ENCODE measurements at places on chromosomes 5 and 9.

DNA sequence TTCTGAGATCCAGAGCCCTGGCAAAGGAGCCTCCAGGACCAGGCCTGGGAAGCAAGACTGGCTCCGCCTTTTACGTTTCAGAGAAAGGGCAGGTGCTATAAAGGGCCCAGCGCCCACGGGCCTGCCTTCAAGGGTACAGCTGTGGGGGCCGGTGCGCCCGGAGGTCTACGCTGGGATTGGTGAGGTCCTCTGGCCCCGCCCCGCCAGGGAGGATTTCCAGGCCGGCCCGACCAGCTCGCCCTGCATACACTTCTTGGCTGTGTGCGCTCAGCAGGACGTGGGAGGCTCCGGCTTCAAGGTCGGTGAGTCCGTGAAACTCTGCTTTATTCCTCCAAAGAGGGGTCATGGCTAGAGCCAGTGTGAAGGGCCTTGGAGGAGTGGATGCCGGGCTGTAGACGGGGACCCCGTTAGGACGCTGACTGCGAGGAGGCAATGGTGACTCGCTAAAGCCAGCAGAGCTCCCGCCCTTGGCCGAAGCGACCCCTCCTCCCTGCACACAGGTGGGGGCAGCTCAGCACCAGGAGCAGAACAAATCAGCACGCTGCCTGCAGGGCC, at the start of gene CKMT2:
CKMT2 (plus strand) TSS at position 243 of the 555 bp plus-strand sequence. CDS start 17,811 bp downstream, outside the sequence.
- DNase-seq: no peak

DNA sequence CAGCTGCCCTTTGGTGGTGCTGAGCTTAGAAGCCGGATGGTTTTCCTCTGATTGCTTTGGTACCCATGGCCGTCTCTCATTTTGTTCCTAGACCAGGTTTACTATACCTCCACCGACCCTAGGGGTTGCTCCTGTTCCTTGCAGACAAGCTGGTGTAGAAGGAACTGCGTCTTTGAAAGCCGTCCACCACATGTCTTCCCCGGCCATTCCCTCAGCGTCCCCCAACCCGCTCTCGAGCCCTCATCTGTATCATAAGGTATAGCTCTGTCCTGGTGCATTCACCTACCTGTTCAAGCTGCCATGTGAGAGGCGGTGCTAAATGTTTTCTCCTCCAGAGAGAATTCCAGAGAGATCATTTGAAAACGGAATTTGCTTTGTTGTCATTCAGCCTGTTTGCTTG, 39.5 kb downstream of the TENT4A start:
- DNase-seq: no peak

DNA sequence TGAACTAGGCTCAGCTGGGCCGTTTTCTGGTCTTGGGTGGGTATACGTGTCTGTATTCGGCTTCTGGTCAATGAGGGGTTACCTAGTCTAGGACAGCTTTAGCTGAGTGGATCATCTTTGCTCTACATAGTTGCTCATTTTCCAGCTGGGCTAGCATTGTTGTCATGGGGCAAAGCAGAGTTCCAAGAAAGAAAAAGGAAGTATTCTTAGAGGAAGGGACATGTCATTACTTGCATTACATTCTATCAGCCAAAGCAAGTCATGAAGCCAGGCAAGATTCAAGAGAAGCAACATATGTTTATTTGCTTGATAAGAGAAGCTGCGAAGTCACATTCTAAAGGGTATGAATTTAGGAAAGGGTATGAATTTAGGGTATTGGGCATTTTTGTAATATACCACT, 396.5 kb downstream of the ZNF608 start:
- DNase-seq: no peak

- peak; percentile 66 for DNase-seq
Measured at GRCh38 chr5:1523793-1524480, at the start of gene LPCAT1. Gene LPCAT1, minus strand, starts transcription at chr5:1523960. Its CDS starts 116 bp downstream, at chr5:1523844.

- no peak for DNase-seq
Measured at GRCh38 chr5:169649486-169649885, 12.4 kb downstream of the DOCK2 start.

All from SK-N-DZ (cell line).